GM20000 (cell line): ENCODE measurements at places on chromosomes 16 and 17.

GRCh38 chr17:50482516-50482915 lies 3.9 kb downstream of the RSAD1 start:
- peak; percentile 82 for DNase-seq

DNA sequence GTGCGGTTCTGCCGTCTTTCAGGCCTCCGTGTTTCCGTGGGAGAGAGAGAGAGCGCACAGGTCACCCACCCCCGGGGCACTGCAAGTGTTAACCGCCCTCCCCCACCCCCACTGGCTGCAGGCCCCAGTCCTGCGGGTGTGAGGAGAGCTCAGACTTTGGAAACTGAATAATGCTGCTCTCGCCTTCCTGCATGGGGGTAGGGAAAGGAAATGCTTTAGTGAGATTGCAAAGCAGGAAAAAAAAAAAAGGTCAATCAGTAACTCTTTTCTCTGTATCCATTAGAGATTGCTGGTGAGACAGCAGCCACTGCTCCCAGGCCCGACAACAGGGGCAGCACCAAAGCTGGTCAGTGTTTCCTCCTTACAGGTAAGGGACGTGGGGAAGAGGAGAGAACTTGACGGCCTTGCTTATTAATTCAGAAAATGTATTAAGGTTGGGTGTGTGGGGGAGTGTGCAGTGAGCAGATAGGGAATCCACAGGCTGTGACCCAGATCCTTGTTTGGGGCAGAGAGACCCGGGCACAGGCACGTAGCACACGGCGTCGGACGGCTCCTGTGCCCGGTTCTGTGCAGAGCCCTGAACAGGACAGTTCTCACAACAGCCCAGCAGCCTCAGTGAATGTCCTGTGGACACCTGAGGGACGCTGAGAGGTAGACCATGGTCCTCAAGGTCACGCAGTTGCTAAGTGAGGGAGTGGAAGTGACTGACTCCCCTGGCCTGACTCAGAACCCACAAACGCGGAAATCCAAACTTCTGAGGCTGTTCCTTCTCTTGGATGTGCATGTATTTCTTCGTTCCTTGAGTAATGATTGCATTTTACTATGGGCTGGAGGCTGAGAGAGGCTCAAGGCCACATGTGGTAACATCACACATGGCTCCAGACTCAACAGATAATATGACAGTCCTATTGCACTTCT lies 156.5 kb downstream of the FOXL1 start:
- DNase-seq = no peak

GRCh38 chr17:16926571-16927451 lies 45.1 kb downstream of the TNFRSF13B start:
- DNase-seq = no peak

DNA sequence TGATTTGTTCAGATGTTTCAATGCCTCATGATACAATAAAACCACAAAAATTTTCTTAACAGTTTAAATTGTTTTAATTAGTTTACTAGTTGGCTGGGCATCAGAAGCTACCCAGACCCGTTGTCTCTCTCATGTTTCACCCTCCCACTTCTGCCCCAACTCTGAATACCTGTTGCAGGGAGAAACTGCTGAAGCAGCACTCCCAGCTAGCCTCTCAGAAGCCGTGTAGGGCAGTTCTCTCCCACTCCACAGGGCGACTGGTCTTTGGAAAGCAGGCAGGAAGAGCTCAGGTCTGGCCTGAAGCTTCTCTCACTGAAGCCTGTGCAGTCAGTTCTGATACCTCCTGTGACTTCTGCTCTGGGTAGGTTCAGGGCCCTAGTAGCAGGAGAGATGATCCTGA lies 1.6 kb upstream of the EDC4 start:
- DNase-seq = no peak

GRCh38 chr16:89922477-89922883 lies 662 bp upstream of the TUBB3 start:
- DNase-seq = no peak

GRCh38 chr16:83955218-83956130 lies 2.4 kb downstream of the OSGIN1 start:
- no peak for DNase-seq

GRCh38 chr16:14641926-14642325 lies 9.2 kb downstream of the BFAR start:
- no peak for DNase-seq

DNA sequence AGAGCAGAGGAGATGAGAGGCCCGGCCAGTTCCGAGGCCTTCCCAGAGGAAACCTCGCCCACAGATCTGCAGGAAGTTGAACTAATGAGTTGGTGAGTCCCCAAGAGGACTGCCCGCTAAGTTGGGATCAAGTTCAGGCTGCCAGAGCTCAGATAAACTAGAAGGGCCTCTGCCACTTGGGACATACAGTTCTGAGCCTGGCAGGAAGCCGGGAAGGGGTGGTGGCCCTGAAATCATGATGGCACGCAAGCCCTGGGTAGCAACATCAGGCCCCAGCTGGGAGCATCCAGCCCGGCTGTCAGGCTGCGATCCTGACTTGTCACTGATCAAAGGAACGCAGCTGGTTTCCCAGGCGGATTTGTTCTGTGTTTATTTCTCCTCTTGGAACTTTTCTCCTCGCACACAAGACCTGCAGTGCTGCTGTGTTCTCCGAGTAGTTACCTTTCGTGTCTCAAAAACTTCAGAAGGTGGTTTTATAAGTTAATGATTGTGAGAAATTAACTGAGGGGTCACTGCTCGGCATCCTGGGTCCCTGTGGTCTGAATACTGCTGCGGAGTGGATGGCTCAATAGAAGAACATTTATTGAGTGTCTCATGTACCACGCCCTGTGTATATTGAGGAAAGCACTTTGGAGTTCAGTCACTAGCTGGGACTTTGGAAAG lies 8.0 kb upstream of the WFDC1 start:
- DNase-seq = no peak

DNA sequence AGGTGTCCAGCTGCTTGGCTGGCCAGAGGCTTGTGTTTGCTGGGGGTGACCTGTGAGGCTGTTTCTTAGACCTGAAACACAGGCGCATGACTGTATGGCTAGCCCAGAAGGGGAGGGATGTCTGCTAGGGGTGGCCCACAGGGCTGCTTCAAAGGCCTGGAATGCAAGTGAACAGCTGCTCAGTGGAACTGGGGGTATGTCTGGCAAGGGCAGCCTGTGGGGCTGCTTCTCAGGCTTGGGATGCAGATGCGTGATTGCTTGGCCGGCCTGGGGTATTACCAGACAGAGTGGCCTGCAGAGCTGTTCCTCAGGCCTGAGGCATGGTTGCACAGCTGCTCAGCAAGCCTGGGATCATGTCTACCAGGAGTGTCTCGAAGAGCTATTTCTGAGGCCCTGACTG lies 20.5 kb downstream of the TANC2 start:
- DNase-seq = no peak

DNA sequence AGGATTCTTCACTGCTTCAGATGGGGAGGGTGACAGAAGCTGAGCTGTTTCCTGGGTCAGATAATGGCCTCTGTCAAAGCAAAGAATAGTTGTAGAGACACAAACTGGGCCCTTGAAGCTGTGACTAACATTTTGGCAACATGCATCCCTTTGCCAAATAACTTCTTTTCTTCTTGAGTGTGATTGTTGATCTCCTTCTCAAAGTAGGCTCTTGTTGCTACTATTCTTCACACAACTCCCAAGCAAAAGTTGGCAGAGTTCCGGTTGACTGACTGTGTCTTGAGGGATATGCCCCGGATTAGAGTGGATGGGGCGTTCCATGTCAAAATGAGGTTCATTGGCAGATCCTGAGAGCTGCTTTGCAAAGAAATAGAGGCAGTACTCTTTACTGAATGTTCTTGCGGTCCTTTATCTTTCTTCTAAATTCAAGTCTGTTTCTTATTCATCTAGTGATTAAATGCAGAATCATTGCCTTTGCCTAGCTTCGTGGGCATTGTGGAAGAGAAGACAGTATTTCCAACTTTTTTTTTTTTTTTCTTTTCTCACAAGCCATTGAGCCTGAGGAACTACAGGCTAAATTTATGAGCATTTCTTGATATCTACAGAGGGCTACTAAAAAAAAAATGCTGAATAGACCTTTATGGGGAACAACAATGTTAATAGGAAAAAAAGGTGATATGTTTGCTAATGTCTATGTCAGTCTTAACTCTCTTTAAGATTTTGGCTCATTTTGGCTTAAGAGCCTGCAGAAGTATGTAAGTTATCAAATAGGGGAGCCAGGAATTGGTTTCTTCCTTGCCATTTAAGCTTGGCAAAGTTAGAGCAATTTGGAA lies 5.8 kb downstream of the WIPF2 start:
- no peak for DNase-seq

- DNase-seq = no peak
Measured at GRCh38 chr17:15893658-15894024, 51.3 kb upstream of the ADORA2B start.

DNA sequence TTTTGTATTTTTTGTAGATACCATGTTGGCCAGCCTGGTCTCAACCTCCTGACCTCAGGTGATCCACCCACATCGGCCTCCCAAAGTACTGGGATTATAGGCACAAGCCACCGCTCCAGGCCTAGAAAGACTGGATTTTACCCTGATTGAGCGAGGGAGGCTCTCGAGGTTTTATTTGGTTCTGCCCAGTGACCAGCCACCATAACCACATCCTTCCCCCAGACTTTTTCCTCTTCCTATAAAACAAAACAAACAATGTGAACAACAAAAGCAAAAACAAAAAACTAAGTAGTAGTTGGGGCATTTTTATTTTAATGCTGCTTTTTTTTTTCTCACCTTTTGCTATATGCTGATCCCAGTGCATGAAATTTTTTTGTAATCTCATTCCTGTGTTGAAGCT lies 509.6 kb downstream of the MAF start:
- DNase-seq = no peak

GRCh38 chr16:89150981-89151380 lies 20.6 kb upstream of the CDH15 start:
- DNase-seq = no peak

GRCh38 chr17:45687594-45687993 lies 96.5 kb upstream of the CRHR1 start:
- no peak for DNase-seq

- no peak for DNase-seq
Measured at GRCh38 chr16:12132850-12133440, 156.4 kb downstream of the SNX29 start.

DNA sequence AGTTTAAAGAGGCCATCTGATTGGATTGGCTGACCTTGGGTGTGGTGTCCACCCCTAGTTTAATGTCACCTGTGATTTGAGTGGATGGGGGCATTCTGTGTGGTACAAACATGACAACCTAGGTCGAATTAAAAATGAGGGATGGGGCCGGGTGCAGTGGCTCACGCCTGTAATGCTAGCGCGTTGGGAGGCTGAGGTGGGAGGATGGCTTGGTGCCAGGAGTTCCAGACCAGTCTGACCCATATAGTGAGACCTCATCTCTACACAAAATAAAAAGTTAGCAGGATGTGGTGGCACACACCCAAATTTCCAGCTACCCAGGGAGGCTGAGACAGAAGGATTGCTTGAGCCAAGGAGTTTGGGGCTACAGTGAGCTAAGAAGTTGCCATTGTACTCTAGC lies 14.4 kb downstream of the CNTROB start:
- no peak for DNase-seq

- peak; percentile 85 for DNase-seq
Measured at GRCh38 chr17:76523084-76524037, 14.1 kb downstream of the CYGB start.

GRCh38 chr16:14497245-14498082 lies 132.6 kb downstream of the PARN start:
- no peak for DNase-seq

- DNase-seq = no peak
Measured at GRCh38 chr17:46758614-46759013, 59.9 kb downstream of the WNT3 start.

GRCh38 chr16:79165079-79165478 lies 435.5 kb downstream of the MAF start:
- DNase-seq = no peak

GRCh38 chr17:49338883-49339282 lies 23.2 kb downstream of the ZNF652 start:
- no peak for DNase-seq

- no peak for DNase-seq
Measured at GRCh38 chr17:43428524-43428923, 29.7 kb downstream of the ARL4D start.

GRCh38 chr17:61595418-61596186 lies 4.6 kb upstream of the NACA2 start:
- DNase-seq = no peak

DNA sequence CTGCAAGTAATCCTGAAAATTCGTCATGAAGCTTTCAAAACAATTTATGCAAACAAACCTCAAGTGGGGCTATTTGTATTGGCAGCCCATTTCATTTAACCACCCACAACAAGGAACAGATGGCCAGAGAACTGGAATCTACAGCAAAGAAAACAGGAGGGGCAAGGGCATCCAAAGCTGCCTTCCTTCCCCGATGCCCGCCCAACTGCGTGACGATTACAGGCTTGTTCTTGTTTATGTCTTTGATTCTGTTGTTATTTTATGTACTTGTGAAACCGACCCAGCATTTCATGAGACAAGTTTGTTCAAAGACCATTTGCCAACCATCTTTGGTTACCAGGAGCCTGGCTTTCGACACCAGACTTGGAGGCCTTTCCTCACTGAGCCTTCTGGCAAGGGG lies 59.1 kb upstream of the IRX6 start:
- DNase-seq = no peak

DNA sequence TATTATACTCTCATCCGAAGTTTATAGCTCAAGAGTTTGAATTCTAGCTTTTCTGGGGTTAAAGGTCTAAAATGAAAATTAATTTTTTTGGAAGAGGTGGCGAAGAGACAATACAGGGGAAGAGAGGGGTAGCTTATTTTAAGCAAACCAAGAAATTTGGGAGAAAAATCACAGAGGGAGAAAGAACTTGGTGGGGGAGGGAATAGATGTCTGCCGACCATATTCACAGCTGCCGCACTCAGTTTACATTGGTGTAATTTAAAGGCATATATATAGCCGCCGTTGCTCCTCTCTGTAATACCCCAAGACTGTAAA lies 6.5 kb upstream of the ZFHX3 start:
- DNase-seq = no peak

DNA sequence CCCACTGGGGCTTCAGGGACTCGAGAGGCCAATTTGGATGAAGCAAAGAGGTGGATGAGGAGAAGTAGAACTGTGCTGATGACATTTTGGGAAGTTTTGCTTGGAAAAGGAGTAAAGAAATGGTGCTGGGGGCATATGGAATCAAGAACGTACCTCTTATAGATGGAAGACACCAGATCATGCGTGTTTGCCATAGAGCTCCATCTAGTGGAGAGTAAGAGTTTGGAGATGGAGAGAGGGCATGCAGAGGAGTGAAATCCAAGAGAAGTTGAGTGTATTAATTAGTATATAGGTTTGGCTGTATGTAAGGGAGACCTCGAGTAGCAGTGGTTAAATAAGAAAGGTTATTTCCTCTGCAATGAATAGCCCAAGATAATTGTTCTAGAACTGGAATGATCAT lies 56.0 kb downstream of the SHISA6 start:
- DNase-seq = no peak

GRCh38 chr17:72884066-72884465 lies 208.4 kb downstream of the SLC39A11 start:
- no peak for DNase-seq

DNA sequence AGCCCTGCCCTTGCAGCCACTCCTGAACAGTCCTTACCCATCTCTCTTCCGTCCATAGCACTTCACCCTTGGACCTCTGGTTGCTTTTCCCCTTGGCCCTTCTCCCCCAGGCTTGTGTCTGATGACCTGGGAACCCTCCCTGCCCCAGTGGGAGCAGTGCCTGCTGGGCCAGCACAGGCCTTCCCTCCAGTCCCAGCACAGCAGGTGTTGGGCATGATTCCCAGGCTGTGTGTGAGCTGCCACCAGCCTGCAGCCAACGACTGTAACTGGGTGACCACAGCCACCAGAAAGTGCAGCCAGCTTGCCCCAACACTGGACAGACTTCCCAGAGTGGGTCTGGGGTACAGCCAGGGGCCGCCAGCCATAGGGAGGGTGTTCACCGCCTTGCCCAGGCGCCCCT lies 30.0 kb downstream of the CRAMP1 start:
- DNase-seq = no peak

- no peak for DNase-seq
Measured at GRCh38 chr17:13346996-13347762, 254.6 kb downstream of the HS3ST3A1 start.
